ENCODE measurements at places on chromosomes 6 and 20.

GRCh38 chr20:40329321-40329720, 359.7 kb downstream of the MAFB start:
- no peak for DNase-seq

DNA sequence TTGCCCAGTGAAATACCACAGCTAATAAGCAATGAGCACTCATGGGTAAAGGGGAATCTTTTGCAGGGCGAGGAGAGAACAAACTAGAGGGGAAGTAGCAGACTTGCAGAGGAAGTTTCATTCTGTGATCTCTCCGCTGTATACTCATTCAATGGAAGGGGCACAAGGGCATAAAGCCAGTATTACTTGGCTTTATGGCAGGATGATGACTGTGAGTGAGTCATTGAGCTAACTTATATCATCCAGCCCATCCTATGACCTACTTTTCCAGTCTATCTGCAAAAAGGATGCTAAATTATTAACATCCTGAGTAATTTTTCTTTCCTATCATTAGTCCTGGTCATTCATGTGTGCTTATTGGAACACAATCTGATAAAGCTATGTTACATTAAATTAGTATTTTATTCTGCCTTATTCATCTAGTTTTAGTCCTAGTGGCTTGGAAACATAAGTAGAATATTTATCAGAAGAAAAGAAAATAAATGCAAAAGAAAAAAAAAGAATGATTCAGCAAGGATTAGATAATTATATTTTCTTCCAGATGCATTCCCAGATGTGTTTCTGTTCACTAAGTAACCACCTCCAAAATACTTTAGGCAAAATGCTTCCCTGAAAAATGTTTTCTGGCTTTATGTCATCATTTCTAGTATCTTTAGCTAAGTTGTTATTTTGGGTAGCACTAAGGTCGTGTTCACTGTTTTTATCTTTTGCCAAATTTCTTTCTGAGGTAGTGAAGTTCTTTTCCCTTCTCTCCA, 471.7 kb downstream of the CDKAL1 start:
- DNase-seq = no peak

DNA sequence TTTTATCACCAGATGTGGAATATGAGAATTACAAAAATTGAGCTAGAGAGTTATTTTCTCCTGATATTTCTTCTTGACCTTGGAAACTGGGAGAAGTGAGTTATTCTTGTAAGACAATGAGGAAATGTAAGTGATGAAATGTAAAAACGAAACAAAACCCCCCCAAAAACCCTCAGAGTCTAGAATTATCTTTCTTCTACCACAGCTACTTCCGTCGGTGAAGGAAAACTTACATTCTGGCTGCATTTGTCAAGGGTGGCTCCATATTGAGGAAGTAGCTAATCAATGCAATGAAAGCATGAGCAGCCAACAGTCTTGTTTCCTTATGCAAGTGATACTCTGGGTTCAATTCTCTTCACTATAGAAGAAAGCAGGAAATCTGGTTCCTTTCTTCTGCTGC, 661.7 kb upstream of the CITED2 start:
- DNase-seq = no peak

DNA sequence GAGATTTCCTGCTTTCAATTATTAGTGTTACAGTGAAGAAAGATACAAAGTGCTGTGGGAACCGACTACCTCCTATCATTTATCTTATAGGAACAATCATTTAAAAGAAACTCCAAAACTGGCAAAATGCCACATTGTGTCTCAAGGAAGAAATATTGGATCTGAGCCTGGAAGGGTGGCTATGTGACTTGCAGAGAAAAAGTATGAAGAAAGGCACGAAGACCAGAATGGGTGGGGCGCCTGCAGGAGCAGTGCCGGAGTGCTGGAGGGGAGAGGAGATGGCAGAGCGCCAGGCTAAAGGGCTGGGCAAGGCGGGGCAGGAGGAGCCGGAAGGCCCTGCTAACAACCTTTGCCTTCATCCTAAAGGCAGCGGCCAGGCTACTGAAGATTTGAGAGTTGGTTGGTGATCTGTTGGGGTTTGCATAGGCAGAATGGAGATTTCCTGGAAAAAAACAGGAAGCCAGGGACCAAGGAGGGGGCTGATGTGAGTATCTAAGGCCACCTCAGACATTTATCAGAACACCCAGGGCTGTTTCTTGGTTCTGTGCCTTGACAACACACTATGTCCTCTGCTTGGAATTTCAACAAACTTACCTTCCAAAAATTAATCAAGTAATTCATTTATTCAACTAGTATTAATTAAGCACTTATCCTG, 125.6 kb downstream of the MAFB start:
- no peak for DNase-seq

DNA sequence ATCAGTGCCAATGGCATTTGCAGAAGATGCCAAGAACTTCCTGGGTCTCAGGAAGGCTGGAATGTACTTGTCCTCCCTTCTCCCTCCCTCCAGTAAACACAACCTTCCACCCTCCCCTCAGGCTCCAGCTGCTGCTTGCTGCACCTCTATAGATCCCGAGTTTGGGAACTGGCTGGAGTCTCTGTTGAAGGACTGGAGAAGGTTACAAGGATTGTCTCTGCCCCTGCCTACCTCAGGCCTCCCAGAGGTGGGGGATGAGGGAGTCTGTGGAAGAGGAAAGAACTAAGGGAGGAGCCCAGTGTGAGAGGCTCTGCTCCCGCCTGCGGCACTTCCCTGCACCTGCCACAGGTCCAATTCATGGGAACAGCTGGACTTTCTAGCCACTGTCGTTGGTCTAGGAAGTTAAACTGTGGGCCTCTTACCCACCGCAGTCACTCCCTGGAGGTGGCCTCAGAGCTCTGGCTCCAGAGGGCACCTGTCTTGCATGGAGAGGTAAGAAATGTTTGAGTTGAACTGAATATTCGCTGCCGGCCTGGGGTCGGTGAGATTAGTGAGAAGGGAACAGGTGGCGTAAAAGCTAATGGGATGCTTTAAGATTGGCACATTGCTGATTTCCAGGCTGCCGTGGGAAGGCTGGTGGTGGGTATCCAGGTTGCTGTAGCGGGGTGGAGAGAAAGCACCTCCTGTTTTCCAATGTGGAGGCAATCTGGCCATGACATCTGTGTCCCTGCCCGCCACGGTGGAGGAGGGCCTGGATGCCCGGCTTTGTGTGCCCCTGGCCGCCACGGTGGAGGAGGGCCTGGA, 54.3 kb downstream of the PPP1R14C start:
- DNase-seq = no peak

DNA sequence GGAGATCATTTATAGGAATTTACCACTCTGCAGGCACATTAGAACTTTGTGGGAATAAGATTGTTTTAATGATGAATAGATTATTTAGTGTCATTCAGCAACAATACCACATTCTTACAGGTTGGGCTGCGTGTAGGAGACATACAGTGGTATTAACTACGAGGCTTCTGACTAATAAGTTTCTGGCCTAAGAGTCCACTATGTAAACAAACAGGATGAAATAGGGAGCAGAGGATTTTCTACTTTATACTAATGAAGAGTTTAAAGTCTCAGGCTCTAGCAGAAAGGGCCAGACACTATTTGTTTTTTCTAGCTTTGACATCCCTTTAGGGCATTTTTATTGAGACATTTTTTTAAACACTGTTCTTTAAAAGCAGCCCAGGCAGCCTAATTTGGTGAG, 75.6 kb downstream of the SLC24A3 start:
- no peak for DNase-seq

GRCh38 chr6:111669326-111669725, 63.6 kb upstream of the TRAF3IP2 start:
- no peak for DNase-seq

GRCh38 chr20:1341561-1342265, 12.8 kb upstream of the SDCBP2 start:
- DNase-seq = no peak

GRCh38 chr20:33553516-33553915, 63.6 kb downstream of the CBFA2T2 start:
- no peak for DNase-seq

- no peak for DNase-seq
Measured at GRCh38 chr20:37424062-37424851, 78.3 kb downstream of the SRC start.

DNA sequence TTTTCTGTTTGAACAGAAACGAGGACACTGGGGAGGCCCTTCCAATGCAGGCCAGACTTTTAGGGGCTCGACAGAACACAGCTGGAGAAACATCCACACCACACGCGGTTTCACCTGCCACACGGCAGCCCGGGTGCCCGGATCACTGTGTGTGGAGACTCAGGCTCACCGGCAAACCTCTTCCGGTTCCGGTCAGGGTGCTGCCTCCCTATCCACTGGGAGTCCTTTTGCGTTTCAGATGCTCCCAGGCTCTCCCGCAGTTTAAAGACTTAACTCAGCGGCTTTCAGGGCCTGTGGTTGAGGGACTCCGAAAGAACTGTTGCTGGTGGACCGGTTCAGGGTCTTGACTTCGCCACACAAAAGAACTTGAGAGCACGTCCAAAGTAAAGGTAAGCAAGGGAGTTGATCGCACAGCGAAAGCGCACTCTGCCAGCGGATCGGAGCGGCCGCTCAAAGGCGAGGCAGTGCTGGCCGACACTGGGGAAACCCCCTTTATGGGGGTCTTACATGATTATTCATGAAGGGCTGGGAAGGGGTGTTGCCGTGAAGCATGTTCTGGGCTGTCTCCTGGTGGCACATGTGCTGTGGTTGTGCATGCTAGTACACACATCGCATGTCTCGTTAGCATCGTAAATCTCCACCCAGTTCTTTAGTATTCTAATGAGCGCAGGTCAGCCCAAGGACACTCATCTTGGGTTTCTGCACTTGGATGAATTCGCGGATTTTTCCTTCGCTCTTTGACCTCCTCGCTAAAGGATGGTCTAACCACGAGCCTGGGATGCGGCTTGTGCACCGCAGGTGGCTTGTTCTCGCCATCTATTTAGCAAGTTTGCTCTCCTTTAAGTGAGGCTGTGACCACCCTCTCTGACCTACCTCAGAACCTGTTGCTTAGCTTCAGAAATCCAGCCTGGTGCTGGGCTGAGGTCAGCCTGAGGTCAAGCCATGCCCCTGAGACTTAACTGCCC, 180.3 kb downstream of the CDH26 start:
- no peak for DNase-seq

GRCh38 chr6:106608080-106608668, 21.1 kb downstream of the RTN4IP1 start:
- no peak for DNase-seq

DNA sequence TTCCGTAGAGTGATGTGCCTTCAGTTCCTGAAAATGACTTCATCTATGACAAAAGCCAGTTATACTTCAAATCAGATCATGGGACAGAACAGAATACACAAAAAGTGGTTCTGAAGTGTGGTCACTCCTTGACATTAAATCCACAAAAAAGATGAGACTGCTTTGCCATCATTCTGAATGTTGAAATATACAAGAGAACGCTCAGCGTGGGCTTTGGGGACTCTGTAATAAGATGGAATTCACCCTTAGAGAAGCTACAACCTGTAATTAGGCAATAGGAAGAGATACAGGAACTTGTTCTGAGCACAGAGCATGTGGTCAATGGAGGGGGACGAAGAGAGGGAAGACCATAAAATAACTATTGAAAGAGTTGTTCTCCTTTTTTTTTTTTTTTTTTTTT, 184.3 kb downstream of the CARMIL1 start:
- no peak for DNase-seq

DNA sequence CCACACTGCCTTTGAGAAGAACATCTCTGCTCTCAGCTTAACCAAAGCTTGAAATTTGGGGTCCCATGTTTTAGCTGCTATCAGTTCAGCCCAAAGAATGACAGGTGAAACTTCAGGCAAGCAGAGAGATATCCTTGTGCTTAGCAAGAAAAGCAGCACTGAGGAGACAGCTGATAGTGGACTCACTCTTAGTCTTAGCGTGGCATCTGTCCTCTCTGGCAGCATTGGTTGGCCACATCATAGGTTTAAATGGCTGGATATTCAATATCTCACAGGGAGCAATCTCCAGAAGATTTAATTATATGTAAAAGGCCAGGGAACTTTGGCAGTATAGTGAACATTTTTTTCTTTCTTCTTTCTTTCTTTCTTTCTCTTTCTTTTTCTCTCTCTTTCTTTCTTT, 131.1 kb upstream of the SGK1 start:
- DNase-seq = no peak

DNA sequence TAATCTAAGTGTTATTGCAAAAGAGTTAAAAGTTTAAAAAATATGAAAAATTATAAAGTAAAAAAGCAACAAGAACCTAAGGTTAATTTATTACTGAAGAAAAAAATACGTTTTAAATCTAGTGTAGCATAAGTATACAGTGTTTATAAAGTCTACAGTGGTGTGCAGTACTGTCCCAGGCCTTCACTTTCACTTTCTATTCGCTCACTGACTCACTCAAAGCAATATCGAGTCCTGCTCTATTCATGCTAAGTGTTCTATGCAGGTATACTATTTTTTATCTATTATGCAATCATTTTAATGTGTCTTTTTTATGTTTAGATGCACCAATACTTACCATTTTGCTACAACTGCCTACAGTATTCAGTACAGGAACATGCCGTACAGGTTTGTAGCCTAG, 113.0 kb downstream of the MANEA start:
- DNase-seq = no peak

DNA sequence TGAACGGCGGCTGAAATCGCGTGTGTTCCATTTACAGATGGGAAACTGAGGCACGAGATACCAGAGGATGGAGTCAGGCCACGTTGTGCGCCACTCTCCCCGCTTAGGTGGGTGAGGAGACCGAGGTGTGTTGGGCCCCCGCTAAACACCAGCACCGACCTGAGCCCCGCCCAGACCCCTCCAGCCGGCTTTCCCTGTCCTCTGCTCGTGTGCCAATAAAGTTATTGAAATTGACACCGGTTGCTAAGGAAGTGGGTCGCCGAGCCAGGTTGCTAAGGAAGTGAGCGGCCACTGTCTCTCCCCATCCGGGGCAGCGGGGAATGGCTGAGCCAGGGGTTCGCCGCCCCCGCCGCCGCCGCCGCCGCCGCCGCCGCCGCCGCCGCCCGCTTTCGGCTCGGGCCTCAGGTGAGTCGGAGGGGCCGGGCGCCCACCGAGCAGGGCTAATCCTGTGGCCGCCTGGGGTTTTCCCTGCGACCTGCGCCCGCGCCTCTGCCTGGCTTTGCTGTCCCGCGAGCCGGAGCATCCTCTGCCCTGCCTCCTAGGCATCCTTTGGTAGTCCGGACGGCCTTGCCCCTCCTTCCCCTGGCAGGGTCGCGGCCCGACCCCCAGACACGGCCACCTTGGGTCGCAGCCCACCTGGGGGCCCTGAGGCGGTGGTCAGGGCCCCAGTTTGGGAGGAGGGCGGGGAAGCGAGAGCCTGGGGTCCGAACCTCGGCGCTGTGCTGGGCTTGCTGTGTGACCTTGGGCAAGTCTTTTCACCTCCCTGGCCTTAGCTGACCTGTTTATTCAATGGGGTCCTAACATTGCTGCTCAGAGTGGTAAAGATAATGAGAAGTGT, at the start of gene KIF3B:
TSS of gene KIF3B (plus strand) at position 291 of the 838 bp plus-strand sequence. CDS start 32,127 bp downstream, outside the sequence.
- DNase-seq = peak; percentile 73

All from stimulated activated CD8-positive, alpha-beta memory T cell treated with anti-CD3 and anti-CD28 coated beads, Interleukin-2, amount 100 ng/mL, for 1 hour (primary cell).